SIG-M5 (cell line): ENCODE measurements at places on chromosomes 12 and 14.

- no peak for DNase-seq
These were observed 125.2 kb upstream of the CCDC196 start for GRCh38 chr14:66361013-66361412.

DNA sequence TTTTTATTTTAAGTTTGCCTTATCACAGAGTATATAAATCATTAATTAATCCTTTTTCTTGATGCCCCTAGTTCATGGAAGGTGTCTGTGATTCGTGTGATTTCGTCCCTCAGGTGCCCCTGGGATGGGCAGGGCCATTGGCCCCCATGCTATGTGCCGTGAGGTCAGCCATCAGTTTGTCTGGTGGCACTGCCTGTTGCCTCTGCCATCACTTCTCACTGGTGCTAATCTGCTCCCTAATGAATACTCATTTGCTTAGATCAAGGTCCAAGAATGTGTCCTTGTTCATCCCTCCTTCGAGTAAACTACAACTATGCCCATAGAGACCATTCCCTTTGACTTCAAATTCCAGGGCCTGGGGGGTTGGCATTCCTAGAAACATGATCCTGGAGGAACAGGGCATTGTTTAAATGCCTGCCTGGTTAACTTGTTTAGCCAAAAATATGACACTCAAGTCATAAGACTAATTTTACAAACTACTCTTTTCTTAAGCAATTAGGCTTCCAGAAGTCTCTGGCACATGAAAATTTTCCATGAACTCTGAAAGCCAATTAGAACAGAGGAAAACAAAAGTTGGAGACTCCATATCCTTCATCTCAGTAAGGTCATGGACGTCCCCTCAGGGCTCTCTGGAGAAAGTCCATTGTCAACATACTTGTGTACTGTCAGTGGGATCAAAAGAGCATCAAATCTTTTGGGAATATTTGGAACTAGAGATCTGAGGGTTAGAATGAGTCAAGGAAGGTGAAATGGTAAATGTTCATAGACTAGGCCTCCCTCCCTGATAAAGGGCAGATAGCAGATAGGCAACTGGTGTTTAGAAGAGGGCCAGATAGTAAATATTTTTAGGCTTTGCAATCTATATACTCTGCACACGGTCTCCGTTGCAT lies 90.9 kb upstream of the PLXNC1 start:
- DNase-seq: no peak

- no peak for DNase-seq
These were observed 44.5 kb upstream of the AMN1 start for GRCh38 chr12:31773223-31773750.

GRCh38 chr14:94904636-94905035 lies 134.7 kb upstream of the GSC start:
- no peak for DNase-seq

GRCh38 chr12:106091446-106091820 lies 47.3 kb downstream of the NUAK1 start:
- DNase-seq: no peak

DNA sequence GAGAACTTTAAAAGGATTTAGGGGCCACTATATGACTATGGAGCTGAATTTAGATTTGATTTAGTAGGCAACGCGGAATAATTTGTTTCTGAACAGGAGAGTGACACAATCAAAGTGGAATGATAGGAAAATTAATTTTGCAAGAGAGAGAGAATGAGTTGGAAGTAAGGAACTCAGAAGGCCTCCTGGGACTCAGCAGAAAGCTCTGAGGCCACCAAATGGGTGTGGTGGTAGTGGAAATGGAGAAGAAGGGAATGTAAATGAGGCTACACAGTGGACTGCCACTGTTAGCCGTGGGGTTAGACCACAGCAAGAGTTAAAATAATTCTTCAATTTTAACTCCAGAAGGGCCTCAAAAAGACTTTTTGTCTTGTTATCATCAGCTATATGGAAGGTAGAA lies 102.7 kb downstream of the LRRK2 start:
- no peak for DNase-seq

GRCh38 chr12:41545761-41546160 lies 357.6 kb downstream of the PDZRN4 start:
- no peak for DNase-seq

DNA sequence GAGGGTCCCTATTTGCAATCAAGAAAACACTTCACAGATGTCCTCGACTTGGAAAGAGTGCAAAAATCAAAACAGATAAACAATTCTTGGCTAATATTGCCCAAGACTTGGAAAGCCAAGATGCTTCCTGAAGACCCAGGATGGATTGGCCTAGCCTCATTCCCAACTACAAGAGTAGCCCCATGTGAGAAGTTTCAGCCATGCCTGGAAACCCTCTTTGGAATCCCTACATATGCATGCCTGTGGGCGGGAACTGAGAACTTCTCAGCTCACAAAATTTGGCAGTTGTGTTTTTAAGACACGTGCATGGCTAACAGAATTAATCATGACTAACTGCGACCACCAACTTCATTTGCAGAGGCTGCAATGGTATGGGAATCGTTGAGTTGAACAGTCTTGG lies 283.2 kb upstream of the TBX3 start:
- no peak for DNase-seq

- DNase-seq: no peak
These were observed 182.5 kb upstream of the RASSF8 start for GRCh38 chr12:25775968-25776367.

DNA sequence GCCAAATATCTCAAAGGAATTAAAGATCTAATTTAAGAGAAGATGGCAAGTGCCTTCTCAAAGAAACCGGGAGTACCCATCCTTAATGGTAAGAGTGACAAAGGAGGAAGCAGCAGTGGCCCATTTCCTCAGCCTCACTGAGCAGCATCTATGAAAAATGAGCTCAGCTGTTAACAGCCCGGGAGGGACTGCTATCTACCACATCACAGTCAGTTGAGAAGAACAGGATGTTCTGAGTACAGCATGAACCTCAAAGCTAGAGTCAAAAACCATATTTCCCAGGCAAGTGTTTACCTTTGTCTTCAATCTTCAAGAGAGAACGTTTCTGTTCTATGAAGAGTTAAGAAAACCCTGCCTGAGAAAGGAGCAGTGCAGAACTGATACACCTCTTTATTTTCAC lies 115.0 kb downstream of the BTG1 start:
- DNase-seq: no peak

DNA sequence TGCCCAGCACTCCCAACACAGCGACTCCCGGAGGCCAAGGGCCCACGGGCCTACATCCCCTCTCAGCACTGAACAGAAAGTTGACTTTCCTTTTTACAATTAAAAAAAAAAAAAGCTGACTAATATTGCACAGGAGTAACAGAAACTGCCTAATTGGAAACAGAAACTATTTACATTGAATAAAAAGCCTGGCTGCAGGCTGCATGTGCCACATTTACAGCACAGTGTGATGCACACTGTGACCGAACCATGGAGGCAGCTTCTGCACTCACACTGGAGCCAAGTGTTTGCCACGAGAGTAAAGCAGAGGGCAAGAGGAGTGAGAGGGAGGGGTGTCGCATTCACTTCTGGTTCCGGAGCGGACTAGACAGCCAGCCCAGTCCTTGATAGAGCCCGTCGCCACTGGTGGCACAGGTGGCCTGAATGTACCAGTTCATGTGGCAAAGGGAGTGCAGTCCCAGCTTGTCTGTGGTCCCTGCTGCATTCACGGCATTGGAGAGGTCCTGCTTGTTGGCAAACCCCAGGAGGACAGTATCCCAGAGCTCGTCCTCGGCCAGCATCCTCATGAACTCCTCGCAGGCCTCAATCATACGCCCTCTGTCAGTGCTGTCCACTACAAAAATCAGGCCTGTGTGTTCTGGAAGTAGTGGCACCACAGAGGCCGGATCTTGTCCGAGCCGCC lies 59.2 kb downstream of the SPPL3 start:
- DNase-seq: no peak

GRCh38 chr14:61992139-61992538 lies 229.9 kb downstream of the SNAPC1 start:
- DNase-seq: no peak

- no peak for DNase-seq
These were observed 141.0 kb upstream of the ALG10B start for GRCh38 chr12:38175538-38175937.

- no peak for DNase-seq
These were observed 190.8 kb downstream of the ADAMTS20 start for GRCh38 chr12:43361031-43361710.

- no peak for DNase-seq
These were observed 44.9 kb downstream of the PTPRR start for GRCh38 chr12:70875628-70876027.

DNA sequence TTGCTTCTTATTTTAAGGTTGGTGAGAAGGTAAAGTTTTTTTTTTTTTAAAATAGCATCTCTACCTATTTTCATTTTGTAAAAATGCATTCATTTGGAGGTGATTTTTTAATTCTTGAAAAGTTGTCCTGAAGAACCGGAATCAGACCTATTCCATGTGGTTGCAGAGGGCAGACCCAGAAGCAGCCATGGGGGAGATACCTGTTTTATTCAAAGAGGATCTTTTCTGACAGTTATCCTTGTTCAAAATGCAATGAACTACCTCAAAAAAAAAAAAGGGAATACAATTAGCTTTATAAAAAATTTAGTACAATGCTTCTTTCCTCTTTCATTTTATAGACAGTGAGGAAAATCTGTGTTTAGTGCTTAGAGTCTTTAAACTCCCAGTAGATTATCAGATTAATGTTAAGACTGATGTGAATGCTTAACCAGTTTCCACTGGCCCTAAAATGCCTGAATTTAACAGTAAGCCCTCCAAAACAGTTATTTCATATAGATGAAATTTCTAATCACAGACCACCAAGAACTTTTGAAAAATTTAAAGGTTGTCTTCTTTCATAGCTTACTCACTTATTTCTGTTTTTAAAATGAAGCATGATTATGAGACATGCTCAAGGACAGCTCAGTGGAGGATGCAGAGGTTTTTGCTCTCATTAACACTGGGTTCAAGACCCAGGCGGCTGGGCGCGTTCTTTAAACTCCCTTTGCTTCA lies 8.6 kb upstream of the NEMF start:
- no peak for DNase-seq

DNA sequence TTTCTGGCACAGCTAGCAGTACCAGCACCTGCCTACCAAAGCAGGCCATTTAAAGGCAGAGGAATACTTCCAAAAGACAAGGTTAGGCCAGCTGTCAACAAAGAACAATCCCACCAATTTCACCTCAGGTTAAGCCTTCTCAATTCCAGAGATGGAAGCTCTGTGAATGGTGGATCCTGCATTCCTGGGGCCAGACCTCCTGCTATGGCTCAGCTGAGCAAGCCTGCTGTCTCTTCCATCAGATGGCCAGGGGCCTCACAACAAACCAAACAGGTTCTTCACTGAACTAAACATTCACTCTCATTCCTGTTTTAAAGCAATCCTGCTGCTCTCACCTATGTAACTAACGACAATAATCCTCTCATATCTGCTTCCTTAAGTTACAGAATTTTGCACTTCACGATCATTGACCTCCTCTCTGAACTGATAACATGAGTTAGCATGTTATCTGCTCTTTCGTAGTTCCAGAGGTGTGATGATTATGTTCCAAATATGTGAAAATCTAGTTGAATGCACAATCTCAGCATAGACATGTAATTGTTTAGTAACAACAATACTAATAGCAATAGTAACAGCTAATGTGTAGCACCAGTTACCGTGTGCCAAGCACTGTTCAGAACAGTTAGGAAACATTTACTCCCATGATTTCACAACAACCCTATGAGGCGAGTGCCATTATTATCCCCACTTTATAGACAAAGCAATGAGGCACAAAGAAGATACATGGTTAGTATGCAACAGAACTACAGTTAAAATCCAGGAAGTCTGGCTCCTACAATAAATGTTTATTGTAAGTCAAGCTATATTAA lies 73.2 kb downstream of the SLC2A13 start:
- DNase-seq: no peak

DNA sequence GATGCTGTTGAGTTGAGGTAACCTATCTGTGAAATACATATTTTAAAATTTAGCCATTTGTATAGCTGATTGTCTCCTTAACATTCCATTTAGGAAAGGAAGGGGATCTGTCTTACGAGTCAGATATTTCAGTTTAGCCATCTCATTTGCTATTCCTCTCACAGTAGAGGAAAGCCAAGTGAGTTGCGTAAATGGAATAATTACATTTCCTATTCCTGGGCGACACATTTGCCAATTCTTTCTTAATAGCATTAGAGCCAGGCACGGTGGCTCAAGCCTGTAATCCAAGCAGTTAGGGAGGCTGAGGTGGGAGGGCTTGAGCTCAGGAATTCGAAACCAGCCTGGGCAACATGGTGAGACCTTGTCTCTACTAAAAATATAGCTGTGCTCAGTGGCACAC lies 116.3 kb downstream of the TMX1 start:
- no peak for DNase-seq

GRCh38 chr12:16385782-16386646 lies 38.6 kb downstream of the MGST1 start:
- no peak for DNase-seq

GRCh38 chr12:132834181-132834711 lies 5.6 kb upstream of the GOLGA3 start:
- no peak for DNase-seq

DNA sequence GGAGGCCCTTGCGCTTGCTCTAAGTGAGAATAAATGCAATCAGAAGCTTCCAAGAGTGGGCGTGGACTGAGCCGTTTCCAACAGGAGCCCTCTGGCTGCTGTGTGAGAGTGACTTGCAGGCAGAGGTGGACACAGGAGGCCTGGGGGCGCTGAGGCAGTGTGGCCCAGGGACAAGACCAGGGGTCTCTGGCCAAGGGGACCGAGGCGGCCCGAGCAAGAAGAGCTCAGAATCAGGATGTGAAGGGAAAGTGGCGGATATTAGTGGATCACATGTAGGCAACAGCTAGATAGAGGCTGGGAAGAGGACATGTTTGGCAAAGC lies 8.6 kb downstream of the RIMBP2 start:
- no peak for DNase-seq

DNA sequence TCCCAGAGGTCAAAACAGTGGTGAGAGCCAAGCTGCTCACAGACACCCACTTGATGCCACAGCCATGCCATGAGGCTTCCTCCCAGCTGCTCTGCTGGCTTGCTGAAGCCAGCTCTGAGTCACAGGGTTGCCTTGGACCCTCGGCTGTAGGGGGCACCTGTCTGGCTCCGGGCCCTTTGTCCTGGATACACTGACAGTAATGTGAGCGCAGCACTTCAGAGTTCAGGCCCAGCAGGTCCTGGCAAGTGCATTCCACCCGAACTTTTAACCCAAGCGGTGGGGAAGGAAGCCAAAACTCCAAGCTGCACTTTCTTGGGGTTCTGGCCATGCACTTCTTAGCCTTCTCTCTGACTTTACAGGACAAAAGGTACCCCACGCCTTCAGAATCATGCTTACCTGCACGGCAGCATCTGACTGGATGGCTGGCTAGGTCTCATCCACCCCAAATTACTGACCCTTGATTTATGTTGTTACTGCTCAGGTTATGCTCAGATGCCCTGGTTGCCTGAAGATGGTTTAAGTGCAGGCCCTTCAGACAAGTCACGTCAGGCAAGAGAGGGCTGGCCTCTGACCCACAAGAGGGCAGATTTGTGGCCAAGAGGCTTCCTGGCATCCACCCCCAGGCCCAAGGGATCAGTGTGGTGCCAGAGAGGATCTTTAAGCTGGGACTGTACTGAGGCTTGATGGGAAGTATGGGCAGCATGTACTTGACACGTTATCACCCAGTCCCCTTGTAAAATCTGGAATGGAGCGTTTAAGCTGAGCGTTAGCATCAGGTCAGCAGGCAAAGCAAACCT lies 24.8 kb downstream of the SLC25A29 start:
- no peak for DNase-seq

GRCh38 chr12:116779597-116779996 lies 41.5 kb downstream of the RNFT2 start:
- no peak for DNase-seq
